Eye (tissue), 1 donor: ENCODE measurements at places on chromosomes 12 and 14.

- no peak for DNase-seq
Observed at GRCh38 chr14:43410631-43411030, 1096.5 kb downstream of the FSCB start.

GRCh38 chr12:85877459-85877858 is 3.4 kb downstream of the NTS start:
- DNase-seq: no peak

- no peak for DNase-seq
Observed at GRCh38 chr14:21631084-21631483, 3.7 kb downstream of the OR10G2 start.

DNA sequence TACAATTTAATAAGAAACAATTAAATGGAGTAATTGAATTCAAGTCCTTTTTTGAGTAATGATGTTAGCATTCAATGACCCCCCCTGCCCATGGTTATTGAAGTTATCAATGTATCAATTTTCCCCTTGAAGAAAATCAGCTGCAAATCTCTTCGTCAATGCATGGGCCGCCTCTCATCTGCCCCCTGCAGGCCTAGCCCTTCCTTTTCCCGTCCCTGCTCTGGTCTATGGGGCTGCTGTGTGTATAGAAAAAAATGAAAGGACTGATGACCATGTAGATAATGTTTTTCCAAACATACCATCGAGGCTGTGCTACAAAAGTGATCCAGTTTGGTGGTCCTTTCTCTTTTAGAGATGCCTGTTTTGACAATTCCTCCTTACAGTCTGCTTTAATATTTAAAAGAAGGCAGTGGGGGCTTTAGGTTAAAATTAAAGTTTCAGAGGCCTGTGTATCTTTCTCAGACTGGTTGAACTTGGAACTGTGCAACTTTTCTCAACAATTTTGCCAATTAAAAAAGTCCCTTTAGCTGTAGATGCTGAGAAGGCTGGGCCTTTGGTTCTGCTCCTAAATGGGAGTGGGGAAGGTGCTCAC is 98.4 kb downstream of the APAF1 start:
- peak; percentile 52 for DNase-seq

DNA sequence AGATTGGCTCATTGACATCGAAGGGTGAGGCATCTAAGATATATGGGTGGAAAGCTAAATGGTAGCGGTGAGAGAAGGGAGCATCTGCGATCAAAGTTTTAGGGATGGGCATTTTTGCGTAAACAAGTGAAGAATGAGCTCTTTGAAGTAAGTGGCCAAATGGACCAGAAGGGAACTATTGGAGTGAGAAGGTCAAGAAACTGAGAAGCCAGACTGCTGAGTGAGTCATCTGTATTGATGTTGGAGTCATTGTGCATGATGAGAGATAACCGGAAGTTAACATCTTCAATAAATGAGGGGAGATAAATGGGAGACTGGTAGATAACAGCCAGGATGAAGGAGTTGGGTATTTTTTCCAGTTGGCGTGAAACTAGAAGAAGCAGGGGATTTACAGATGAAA is 271.9 kb upstream of the PDE3A start:
- DNase-seq: no peak

GRCh38 chr14:53333809-53334208 is 180.7 kb upstream of the DDHD1 start:
- no peak for DNase-seq

DNA sequence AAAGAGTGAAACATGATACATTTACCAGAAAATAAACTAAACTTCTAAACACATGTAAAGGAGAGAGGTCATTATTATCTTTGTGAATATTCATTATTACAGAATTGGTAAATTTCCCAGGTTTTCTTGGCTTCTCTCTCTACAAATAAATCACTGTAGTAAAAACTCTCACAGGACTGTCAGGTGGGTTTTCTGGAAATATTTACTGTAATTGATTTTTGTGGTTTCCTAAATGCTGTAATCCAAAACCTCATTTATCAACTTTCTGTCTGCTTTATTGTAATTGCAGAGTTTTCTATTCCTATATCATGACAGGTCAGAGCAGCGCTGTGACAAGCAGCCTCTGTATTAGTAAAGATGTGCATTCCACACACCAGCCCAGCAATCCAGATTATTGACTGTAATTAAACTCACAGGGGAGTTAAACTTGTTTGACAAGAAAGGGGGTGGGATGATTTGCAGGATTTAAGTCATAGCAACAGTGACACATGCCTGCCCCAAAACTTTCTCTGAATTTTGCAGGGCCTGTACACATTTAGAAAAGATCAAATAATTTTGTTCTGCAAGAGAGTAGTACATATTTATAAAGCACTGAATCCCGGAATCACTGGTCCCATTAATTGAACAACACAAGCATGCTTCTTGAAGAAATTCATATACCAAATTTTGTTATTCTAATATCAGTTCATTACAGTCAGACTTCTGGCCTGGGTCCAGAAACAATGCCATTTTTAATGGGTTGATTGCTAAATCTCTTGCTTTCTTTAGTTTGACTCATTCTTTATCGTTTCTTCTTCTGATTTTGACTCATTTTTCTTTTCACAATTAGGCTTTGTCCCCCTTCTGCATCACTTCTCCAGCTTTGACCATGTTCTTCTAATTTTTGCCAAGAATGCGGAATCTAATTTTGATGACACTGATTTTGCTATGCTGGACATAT is 42.2 kb downstream of the PTPRO start:
- DNase-seq: peak; percentile 82

- DNase-seq: no peak
Observed at GRCh38 chr12:82797480-82797879, 110.8 kb downstream of the TMTC2 start.

GRCh38 chr14:68681256-68682011 is 111.4 kb downstream of the ZFP36L1 start:
- DNase-seq: no peak

DNA sequence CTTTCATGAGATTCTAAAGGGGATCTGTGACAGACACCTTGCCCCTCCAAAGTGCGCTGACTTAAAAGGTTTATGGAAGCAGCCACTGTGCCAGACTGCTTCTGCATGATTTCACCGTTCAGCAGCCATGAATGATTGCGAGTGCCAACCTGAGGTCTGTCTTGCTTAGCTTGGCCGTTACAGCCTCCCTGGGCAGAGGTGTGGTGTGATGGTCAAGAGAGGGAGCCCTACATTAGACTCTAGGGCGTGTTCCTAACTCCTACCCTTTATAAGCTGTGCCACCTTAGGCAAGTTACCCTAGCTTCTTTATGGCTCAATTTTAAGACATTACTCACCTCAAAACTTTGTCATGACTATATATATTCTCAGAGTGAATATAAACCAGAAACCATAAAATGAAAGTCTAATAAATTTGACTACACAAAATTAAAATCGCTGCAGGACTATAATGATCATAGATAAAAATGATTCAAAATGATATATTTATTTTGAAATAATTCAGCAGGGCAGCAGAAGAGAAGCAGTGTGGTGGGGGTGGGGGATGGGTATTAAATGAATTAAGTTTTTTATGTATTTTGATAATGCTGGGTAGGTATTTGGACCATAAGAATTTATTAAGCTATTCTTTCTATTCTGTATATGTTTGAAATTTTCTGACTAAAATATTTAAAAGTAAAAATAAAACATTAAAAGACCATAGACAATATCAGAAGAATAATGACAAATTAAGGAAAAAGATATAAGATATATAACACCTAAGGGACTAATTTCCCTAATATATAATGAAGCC is 47.7 kb upstream of the MBIP start:
- no peak for DNase-seq

GRCh38 chr12:95164656-95165055 is 52.6 kb downstream of the FGD6 start:
- DNase-seq: no peak

DNA sequence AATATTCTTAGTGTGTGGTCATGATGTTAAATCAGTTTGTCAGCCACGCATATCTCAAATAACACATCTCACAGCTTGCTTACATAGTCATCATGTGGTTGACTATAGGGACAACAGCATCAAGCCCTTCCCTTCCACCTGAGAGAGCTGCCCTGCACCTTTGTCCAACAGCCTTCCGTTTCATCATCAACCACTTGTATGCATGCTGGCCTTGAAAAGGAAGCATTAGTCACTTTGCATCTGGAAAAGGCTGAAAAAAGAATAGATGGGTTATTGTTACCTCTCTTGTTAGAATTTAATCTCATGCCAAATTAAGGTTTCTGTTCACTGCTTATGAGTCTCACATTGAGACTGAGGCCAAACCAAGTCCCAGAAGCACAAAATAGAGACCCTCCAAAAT is 1586.5 kb upstream of the SEL1L start:
- no peak for DNase-seq

- no peak for DNase-seq
Observed at GRCh38 chr14:56351861-56352260, 227.7 kb upstream of the TMEM260 start.

DNA sequence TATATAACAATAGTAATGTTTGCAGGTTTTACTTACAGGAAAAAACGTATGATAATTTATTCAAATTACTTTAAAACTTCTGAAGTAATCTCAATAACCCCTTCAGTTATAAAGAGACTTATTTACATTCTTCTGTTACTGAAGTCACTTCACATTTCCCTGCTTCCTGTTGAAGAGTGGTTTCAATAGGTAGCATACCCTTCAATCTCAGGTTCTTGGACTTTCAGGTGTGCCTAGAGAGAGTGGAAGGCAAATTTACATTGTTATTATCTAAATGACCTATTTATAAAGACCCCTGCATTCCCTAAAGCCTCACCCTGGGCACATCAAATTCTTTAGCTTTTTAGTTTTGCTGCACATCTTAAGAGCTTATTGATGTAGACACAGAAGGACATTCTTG is 137.6 kb upstream of the AEBP2 start:
- DNase-seq: no peak

DNA sequence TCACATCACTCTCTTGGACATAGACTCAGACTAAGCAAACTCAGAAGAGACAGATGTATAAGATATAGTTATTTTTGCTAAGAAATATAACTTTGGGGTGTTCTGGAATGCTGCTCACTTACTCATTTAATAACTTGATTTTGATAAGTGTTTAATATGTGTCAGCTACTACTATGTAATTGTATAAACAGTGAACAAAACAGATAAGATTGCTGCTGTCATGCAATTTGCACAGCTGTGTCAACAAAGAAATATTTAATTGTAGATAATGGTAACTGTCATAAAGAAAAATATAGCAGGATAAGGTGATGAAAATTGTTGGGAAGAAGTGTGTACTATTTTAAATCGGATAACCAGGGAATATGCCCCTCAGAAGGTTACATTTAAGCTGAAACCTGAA is 84.1 kb upstream of the ZDHHC17 start:
- no peak for DNase-seq

DNA sequence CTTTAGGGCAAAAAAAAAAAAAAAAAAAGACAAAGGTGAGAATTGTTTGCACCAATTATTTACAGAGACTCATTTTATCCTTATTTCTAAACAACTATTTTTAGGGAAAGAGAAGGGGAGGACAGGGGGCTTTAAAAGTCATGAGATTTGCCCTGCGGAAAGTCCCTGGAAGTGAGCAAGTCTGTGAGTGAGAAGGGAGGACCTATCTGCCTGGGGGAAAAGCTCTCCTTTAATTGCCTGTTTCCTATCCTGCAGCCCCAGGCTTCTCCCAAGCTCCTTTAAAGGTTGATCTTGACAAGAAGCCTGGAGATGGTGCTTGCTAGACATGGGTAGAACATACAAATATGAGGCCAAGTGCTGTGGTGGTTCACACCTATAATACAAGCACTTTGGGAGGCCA is 8.3 kb upstream of the CHST11 start:
- no peak for DNase-seq

- no peak for DNase-seq
Observed at GRCh38 chr12:83086023-83086422, 399.3 kb downstream of the TMTC2 start.

DNA sequence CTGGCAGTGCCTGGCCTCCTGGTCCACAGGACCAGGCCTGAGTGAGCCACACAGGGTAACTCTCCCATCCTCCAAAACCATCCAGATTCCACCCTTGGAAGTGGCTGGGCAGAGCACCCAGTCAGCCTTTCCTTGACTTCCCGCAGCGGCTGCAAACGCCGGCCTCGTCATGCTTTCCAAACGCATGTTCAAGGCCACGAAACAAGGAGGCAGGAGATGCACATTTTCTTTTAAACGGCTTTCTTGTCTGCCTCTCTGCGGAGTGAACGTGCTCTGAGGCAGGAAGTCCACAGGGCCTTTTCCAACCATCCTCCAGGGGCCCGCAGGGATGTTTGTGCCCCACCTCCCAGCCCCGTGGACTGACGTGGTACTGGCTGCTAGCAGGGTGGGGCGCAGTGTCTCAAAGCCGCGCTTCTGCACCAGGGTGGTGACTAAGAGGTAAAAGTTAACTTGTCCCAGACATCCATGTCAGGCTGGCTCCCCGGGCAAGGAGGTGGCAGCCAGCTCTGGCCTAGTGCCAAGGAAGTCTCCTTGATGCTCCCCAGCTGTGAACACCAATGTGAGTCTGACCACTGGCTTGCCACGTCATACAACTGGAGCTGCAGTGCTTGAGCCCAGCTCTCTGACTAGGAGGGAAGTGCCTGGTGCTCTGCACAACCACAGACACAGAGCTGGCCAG is 45.0 kb downstream of the KCNA5 start:
- DNase-seq: no peak

DNA sequence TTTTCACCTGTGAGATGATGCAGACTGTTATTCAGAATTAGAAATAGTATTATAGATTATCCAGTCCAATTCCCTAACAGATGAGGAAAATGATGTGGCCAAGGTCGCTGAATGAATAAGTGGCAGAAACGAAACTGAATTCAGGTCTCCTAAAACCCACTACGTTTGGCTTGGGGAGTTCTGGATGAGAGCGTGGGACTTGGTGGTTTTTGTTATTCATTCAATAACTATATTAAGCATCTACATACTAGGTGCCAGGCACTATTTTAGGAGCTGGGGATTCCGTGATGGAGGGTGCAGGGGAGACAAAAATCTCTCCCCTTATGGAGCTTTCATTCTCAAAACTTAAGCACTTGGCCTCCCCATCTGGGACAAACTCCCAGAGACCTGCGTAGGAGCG is 813 bp upstream of the CCDC184 start:
- no peak for DNase-seq

GRCh38 chr12:117092886-117093285 is 6.3 kb downstream of the TESC start:
- no peak for DNase-seq

GRCh38 chr14:39957290-39957689 is 525.1 kb upstream of the FBXO33 start:
- no peak for DNase-seq

DNA sequence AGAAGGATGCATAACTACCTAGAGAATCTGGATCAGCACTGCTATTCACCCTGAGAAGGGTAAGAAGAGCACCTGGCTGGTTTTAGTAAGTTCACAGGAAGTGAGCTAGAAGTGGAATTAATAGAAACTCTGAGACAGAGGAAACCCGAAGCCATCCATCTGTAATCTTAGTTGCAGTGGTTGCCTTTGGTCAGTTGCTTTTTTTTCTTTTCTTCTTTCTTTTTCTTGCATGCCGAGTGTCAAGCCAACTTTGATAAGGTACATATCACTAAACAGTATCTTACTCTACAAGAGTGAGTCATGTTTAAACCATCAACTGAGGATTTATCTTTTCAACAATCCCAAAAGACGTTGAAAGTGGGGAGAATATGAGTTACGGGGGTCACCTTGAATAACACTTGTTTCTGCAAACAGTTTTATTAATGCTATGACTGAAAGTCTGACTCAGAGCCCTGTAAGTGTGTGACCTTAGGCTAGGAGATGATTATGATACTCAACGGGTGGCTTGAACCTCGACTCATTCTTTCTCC is 26.7 kb downstream of the C12orf75 start:
- no peak for DNase-seq
